Adrenal gland (tissue), 19 donors: ENCODE measurements at places on chromosomes 3 and 15.

DNA sequence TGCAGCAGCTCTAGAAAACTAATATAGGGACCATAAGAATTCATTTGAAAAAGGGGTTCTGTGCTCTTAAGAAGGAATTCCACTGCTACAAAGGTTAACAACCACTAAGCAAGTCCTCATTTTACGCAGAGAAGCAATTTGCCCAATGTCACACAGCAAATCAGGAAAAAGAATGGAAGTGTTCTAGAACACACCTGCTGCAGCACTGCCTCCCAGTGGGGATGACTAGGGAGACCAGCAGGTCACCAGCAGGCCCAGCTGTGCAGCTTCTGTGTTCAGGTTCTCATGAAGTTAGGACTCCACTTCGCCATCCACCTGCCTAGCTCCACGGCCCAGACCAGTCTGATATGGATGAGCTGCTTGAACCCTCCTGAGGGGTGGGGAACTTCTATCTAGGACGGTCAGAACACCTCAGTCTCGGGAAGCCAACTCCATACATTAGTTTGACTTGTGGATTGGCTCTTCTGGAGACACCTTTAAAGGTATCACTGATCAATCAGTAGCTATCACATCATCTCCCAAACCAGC, 18.6 kb downstream of the POMGNT2 start:
- no peak overlapping the region for H3K27ac ChIP-seq
- H3K4me1 ChIP-seq, result peaks cover 12% of the 10 kb centered on the region
- no peaks in the 10 kb centered on the region for H3K36me3 ChIP-seq
- H3K4me3 ChIP-seq, result no peak overlapping the region
- no peaks in the 10 kb centered on the region for H3K27me3 ChIP-seq
- DNase-seq, result no peak

DNA sequence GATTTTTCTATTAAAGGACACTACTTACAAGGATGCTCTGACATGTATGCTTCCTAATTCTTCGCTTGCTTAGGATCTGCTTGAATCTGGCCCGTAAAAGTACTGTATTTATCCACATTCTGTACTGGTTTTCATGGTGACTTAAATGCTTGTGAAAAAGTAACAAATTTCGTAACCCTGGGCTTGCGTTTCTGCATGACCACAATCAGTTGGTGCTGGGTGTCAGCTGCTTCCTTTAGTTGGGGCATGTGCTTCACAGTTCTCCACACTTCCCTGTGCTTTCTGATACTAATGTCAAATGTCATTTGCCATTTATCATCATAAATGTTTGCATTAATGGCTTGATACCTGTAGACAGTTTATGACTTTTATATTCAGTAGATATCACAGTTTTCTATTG, 218.4 kb upstream of the MLF1 start:
- H3K4me1 ChIP-seq, result no peaks in the 10 kb centered on the region
- H3K27ac ChIP-seq, result no peak overlapping the region
- no peaks in the 10 kb centered on the region for H3K36me3 ChIP-seq

GRCh38 chr15:41634072-41634626, 26.1 kb upstream of the MGA start:
- H3K4me3 ChIP-seq, result no peak overlapping the region
- H3K36me3 ChIP-seq, result no peaks in the 10 kb centered on the region
- H3K27me3 ChIP-seq, result no peaks in the 10 kb centered on the region
- H3K4me1 ChIP-seq, result no peaks in the 10 kb centered on the region
- H3K27ac ChIP-seq, result no peak overlapping the region

GRCh38 chr3:196220587-196220986, 4.3 kb downstream of the SLC51A start:
- H3K27ac ChIP-seq, result no peak overlapping the region
- no peak overlapping the region for H3K4me3 ChIP-seq
- H3K36me3 ChIP-seq, result no peaks in the 10 kb centered on the region
- no peak for DNase-seq

GRCh38 chr3:114122027-114122709, 56.7 kb downstream of the DRD3 start:
- peak; percentile 66 for DNase-seq
- no peak overlapping the region for H3K4me3 ChIP-seq
- H3K27me3 ChIP-seq, result no peaks in the 10 kb centered on the region
- H3K27ac ChIP-seq, result peak overlapping the region; percentile 18
- H3K4me1 ChIP-seq, result peaks cover 28% of the 10 kb centered on the region

DNA sequence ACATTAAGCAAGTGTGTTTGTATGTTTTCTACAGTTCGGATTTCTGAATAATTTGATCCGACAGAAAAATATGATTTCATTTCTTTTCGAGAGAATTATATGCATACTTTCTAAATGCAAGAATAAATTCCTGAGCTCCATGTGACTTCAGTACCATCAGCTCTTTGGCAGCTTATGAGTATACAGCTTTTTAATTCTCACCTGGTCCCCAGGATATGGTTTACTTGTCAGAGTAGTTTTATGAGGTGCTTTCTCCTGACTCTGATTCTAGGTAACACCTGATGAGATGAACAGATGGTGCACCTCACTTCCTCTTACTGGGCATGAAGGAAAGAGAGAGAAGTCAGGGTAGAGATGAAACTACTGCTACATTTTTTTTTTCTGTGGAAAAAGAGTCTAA, 3.1 kb downstream of the HGD start:
- H3K4me1 ChIP-seq, result peaks cover 15% of the 10 kb centered on the region
- no peak for DNase-seq
- H3K27me3 ChIP-seq, result no peaks in the 10 kb centered on the region
- no peaks in the 10 kb centered on the region for H3K36me3 ChIP-seq
- H3K27ac ChIP-seq, result peak overlapping the region; percentile 90
- H3K4me3 ChIP-seq, result no peak overlapping the region

DNA sequence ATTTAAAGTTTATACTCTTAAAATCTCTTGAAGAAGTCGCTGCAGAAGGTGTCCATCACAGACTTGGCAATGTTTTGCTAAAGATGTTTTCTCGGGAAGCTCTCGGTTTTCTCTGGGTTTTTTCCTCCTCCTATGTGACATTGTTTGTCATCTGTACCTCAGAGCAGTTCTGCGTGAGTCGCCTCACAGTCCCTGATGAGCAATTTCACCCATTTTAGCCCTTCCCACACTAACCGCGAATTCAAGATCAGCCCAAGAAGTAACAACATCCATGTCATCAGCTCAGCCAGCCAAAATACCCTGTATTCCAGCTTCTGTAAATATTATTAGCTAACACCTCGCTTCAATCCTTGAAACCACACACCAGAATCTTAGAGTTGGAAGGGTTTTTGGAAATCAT, 224.3 kb upstream of the SETMAR start:
- DNase-seq, result no peak
- H3K27me3 ChIP-seq, result no peaks in the 10 kb centered on the region
- H3K4me1 ChIP-seq, result no peaks in the 10 kb centered on the region
- H3K36me3 ChIP-seq, result no peaks in the 10 kb centered on the region

DNA sequence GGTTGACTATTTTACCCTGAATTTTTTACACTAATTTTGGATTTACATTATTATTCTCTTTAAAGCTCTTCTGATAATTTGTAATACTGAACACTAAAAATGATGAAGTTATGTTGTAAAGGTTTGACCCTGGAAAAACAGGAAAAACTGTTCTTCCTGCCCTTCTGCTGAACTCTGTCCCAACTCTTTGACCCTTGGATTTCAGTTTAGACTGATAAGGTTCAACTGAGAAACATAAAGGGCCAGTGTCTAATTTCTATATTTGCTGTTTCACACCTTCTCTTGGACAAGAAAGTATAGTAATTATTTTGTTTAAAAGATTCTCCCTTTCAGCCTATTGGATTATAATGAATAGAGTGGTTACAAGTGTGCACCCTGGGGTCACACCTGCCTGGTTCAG, 12.8 kb upstream of the TMOD3 start:
- H3K27me3 ChIP-seq, result no peaks in the 10 kb centered on the region
- no peak overlapping the region for H3K27ac ChIP-seq
- no peaks in the 10 kb centered on the region for H3K36me3 ChIP-seq
- H3K4me1 ChIP-seq, result peaks cover 3% of the 10 kb centered on the region
- DNase-seq, result no peak

DNA sequence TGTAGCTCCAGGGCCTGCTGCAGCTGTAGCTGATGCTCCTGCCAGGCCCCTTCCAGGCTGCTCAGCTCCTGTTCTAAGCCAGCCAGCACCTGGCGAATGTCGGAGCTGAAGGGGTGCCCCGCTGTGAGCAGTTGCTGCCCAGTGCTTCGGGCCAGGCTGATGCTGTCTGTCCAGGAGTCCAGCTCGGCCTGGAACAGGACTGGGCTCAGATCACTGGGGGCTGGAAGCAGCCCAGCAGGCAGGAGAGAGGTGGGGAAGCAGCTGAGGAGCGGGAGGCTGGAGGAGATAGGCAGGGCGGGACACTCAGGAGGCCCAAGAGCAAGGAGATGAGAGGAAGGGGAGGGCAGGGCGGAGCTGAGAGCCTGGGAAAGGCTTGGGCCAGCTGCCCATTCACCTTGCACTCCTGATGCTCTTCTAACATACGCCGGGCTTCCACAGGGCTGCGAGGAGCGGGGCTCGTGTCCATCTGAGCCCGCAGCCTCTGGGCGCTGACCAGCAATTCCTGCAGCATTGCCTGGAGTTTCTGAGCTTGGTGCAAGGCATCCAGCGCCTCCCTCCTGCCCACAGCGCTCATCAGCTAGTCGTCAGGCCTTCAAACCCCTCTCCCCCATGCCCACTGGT, 23.2 kb downstream of the PLA2G4B start:
- no peaks in the 10 kb centered on the region for H3K4me1 ChIP-seq
- H3K4me3 ChIP-seq, result no peak overlapping the region
- H3K27ac ChIP-seq, result no peak overlapping the region
- no peak for DNase-seq
